ENCODE measurements at places on chromosomes 13 and 19.

- DNase-seq: no peak
Measured at GRCh38 chr13:29384466-29384865, 211.0 kb downstream of the SLC7A1 start.

GRCh38 chr19:17576758-17577456, 21.5 kb downstream of the COLGALT1 start:
- peak; percentile 81 for DNase-seq

DNA sequence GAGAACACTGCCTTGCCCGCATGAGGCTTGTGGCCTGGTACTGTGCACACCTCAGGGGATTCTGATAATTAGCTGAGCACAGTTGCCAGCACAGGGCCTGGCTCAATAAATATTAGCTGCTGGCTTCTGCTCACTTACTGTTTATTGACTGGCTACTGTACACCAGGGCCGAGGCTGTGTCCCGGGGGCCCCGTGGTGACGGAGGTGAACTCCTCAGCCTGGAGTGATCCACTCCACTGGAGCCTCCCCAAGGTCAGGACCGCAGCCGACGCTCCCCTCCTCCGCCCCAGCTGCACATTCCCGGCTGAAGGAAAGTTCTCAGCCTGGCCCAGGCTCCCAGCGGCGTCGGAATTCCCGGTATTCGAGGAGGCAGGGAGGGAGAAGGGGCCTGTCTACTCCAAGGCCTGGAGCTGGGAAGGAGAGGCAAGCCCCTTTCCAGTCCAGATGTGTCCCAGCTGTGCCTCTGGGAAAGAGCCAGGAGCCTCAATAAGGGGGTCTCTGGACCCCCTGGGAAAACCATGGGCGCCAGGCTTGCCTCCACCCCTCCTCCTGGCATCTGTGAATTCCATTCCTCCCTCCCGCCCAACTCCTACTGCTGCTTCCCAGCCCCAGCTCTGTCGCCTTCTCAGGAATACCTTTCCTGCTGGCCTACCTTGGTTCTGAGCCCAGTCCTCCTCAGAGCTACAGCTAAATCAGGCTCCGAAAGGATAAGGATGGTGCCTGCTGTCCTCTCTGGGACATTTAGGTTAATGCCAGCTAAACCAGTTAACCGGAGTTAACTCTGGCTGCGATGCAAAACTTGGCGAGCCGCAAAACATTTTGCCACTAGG, 7.3 kb downstream of the RPS16 start:
- DNase-seq: peak; percentile 92

GRCh38 chr13:20828539-20829364, 55.0 kb upstream of the EEF1AKMT1 start:
- peak; percentile 39 for DNase-seq

GRCh38 chr13:65964672-65965071, 1265.5 kb downstream of the PCDH9 start:
- DNase-seq: no peak

DNA sequence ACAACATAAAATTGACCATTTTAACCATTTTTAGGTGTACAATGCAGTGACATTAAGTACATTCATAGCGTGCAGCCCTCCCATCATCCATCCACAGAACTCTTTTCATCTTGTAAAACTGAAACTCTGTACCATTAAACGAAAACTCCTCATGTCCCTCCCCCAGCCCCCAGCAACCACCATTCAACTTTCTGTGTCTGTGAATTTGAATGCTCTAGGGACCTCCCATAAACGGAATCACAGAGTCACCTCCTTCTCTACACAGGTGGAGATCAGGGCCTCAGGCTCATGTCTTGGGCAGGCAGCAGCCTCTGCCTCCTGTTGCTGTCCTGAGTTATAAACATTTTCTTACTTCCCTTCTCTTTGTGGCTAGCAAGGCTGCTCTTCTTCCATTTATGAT, 7.3 kb upstream of the CCNE1 start:
- no peak for DNase-seq

DNA sequence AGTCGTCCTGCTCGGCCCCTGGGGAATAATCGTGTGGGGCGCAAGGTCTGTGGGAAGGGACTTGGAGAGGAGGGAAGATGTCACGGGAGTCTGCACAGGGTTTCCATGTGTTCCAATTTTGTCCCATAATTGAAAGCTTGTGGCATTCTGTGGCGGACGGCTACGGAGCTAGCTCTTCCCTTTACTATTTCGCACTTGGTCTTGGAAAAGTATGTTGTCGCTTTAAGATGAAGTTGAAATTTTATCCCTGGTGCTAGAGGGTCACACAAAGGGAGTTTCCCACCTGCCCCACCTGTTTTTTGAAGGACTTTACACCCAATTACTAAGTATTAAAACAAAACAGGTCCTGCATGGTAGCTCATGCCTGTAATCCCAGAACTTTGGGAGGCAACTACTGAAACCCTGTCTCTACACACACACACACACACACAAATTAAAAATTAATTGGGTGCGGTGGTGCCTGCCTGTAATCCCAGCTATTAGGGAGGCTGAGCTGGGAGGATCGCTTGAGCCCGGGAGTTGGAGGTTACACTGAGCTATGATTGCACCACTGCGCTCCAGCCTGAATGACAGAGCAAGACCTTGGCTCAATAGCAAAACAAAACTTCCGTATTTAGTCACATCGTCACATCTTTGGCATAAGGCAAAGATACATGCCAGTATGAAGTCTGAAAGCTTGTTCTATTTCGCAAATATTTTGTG, 967 bp upstream of the TPT1 start:
- peak; percentile 31 for DNase-seq

GRCh38 chr13:39957868-39958677, 302.6 kb downstream of the COG6 start:
- no peak for DNase-seq

DNA sequence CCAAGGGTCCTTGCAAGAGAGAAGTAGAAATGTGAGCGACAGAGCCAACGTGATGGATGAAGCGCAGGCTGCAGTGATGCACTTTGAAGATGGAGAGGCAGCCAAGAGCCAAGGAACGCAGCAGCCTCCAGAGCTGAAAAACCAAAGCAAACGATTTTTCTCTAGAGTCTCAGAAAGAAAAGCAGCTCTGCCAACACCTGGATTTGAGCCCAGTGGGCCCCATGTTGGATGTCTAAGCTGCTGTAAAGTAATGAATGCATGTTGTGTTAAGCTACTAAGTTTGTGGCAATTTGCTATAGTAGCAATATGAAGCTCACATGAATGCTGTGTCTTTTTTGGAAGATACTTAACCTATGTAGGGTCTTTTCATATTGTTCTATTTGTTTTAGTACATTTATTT, 894.3 kb downstream of the EFNB2 start:
- DNase-seq: no peak

GRCh38 chr13:31191748-31192147, 8.0 kb upstream of the B3GLCT start:
- no peak for DNase-seq

GRCh38 chr19:21566073-21566472, 60.7 kb downstream of the ZNF429 start:
- DNase-seq: no peak

DNA sequence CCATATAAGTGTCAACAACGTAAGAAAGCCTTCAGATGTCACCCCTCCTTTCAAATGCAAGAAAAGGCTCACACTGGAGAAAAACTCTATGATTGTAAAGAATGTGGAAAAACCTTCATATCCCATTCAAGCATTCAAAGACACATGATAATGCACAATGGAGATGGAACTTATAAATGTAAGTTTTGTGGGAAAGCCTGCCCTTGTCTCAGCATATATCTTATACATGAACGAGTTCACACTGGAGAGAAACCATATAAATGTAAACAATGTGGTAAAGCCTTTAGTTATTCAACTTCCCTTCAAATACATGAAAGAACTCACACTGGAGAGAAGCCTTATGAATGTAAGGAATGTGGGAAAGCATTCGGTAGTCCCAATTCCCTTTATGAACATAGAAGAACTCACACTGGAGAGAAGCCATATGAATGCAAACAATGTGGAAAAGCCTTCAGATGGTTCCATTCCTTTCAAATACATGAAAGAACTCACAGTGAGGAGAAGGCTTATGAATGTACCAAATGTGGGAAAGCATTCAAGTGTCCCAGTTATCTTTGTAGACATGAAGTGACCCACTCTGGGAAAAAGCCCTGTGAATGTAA, 11.1 kb downstream of the ZNF844 start:
- no peak for DNase-seq

DNA sequence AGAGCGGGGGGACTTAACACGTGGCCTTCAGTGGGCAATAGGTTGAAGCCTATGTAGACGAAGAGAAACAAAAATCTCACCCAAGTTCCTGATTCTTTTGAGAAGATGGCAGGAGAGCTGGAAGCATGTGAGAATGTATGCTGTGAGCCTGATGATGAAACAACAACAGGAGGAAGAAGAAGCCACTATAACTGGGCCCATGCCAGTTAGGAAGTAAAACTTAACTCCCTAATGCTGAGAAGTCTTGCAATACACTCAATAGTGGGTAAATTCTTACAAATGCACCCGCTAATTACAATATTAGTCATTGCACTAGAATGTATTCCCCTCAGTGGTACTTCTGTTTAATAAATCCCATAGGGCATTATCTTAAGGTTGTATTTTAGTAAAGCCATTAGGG, 9.1 kb downstream of the PCDH17 start:
- no peak for DNase-seq

DNA sequence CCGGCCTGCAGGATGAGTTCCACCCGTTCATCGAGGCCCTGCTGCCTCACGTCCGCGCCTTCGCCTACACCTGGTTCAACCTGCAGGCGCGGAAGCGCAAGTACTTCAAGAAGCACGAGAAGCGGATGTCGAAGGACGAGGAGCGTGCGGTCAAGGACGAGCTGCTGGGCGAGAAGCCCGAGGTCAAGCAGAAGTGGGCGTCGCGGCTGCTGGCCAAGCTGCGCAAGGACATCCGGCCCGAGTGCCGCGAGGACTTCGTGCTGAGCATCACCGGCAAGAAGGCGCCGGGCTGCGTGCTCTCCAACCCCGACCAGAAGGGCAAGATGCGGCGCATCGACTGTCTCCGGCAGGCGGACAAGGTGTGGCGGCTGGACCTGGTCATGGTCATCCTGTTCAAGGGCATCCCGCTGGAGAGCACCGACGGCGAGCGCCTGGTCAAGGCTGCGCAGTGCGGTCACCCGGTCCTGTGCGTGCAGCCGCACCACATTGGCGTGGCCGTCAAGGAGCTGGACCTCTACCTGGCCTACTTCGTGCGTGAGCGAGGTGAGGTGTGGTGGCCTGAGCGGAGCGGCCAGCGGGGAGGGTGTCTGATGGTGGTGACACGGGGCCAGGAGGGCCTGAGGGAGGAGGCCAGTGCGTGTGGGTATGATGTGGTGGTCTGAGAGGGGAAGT, 15.5 kb downstream of the NFIC start:
- DNase-seq: peak; percentile 14

DNA sequence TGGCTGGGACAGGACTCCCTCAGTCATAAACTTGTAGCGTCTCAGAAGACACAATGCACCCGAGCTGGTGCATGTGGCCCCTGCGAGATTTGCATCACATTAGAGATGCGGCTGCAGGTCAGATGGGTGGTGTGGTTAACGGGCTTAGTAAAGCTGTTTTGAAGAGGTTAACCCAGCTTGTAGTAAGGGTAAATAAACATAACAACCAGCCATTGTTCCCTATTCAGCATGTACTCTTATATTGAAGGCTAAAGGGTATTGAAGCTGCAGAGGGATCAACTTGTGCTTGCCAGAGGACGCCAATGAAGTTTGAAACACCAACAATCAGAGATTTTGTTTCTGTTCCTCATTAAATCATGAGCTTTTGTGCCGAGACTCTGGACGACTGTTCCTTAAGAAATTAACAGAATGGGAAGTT, 79.4 kb downstream of the ZIC5 start:
- DNase-seq: no peak

GRCh38 chr13:36445278-36445677, 13.0 kb downstream of the CCNA1 start:
- DNase-seq: no peak

GRCh38 chr19:17107546-17108452, 32.2 kb downstream of the MYO9B start:
- peak; percentile 75 for DNase-seq

DNA sequence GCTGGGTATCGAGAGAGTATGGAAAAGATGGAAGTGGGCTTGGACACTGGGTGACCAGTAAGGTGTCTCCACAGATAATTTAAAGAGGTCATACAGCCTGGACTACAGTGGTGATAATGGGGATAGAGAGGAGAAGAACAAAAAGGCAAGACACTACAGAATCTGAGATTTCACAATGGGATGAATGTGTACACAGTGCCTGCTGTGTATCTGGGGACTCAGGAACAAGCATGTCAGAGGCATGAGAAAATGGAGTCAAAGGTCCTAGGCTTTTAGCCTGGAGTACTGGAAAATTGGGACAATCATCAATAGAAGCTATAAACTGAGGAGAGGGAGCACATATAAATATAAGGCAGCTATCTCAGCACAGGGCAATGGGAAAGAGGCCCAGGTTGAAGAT, 69.4 kb downstream of the TSC22D1 start:
- no peak for DNase-seq

GRCh38 chr13:99747403-99747710, 224.2 kb downstream of the ZIC5 start:
- DNase-seq: no peak

GRCh38 chr19:18737337-18737953, 53.7 kb downstream of the COMP start:
- no peak for DNase-seq

DNA sequence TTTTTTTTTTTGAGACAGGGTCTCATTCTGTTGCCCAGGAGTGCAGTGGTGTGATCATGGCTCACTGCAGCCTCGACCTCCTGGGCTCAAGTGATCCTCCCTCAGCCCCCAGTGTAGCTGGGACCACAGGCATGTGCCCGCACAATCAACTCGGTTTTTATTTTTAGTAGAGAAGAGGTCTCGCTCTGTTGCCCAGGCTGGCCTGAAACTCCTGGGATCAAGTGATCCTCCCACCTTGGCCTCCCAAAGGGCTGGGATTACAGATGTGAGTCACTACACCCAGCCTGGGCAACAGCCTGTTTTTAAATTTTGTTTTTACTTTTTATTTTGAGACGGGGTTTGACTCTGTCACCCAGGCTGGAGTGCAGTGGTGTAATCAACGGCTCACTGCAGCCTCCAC, 2.3 kb upstream of the KDM4B start:
- DNase-seq: no peak

GRCh38 chr13:76271728-76272232, 614.4 kb downstream of the KCTD12 start:
- DNase-seq: no peak

GRCh38 chr19:33133438-33134031, 1.6 kb downstream of the WDR88 start:
- no peak for DNase-seq

DNA sequence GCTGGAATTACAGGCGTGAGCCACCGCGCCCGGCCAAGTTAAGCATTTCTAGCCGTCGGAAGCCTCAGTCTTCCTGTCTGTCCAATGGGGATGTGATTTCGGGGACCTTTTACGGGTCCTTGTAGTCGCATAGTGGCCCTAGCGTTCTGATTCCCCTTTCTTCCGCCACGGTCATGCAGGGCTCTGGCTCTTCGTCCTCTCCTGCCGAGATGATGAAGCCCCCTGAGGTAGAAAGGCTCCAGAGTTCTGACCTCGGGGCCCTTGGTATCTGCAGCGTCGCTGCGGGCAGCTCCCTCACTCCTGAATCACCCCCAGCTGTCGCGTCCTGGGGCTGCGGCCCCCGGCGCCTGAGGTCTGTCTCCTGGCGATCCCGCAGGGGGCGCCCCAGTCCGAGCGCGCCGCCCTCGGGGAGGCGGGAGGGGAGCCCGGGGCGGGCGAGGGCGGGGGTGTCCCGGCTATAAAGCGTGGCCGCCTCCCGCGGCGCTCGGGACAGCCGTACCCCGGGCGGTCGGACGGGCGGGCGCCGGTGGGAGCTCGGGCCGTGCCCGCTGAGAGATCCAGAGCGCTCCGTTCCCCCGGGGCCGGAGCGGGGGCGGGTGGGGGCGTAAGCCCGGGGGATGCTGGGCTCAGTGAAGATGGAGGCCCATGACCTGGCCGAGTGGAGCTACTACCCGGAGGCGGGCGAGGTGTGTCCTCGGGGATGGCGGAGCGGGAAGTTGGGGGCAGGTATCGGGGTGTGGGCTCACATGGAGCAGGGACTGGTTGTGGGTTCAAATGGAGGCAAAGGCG, at the start of gene FOXA3:
FOXA3 (plus strand) TSS at position 487 of the 789 bp plus-strand sequence; CDS start at position 618, 131 bp downstream.
- DNase-seq: peak; percentile 51

All from femur (tissue), 1 donor.